ENCODE measurements at places on chromosomes 1 and 21. TPM values are rescaled to one million over a fixed set of nuclear protein-coding genes. Genes with fewer than 3 reads are reported as not detected.
A peak's percentile ranks its signal among the peaks of the same experiment; 100 is the strongest.

GRCh38 chr21:33836408-33836807, 79.2 kb downstream of the ATP5PO start:
- peaks cover 19% of the 10 kb centered on the region for H3K4me1 ChIP-seq
- no peaks in the 10 kb centered on the region for H3K27me3 ChIP-seq
- no peak overlapping the region for H3K4me3 ChIP-seq
- H3K36me3 ChIP-seq, result peaks cover 4% of the 10 kb centered on the region
- no peak overlapping the region for H3K27ac ChIP-seq
- DNase-seq, result no peak

The CA6 gene
- not detected for total RNA-seq

GRCh38 chr1:120176092-120176855, at the start of gene SEC22B:
Gene SEC22B, minus strand, starts transcription at chr1:120176520. Its CDS starts 139 bp downstream, at chr1:120176381.
- DNase-seq, result peak; percentile 93
- H3K36me3 ChIP-seq, result no peaks in the 10 kb centered on the region
- peak within 1 kb of the TSS; percentile 75 for H3K27ac ChIP-seq

The KLF17 gene
- total RNA-seq, result not detected
